Hippocampal formation (tissue), 2 donors: ENCODE measurements at places on chromosomes 6 and 20.

GRCh38 chr6:33414592-33415271 lies 3.2 kb downstream of the CUTA start:
- DNase-seq: no peak

DNA sequence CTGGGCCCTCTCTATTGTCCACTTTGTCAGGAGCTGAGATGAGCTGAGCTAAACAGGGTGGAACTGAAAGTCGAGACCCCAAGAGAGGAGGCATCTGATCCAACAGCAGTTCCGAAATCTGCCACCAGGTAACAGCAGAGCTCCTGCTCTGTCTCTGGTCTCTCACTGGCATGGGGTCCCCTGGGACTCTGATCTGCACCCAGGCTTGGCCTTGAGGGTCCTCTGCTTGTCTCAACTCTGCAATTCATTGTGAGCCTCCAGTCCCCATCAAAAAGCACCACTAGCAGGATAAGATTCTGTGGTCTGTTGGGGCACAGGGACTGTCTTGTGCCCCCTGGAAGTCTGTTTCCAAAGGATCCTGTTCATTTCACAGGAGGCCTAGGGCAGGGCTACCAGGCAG lies 62.5 kb upstream of the TOP1 start:
- DNase-seq: no peak

- no peak for DNase-seq
Measured at GRCh38 chr6:37354526-37355384, 972 bp downstream of the RNF8 start.

DNA sequence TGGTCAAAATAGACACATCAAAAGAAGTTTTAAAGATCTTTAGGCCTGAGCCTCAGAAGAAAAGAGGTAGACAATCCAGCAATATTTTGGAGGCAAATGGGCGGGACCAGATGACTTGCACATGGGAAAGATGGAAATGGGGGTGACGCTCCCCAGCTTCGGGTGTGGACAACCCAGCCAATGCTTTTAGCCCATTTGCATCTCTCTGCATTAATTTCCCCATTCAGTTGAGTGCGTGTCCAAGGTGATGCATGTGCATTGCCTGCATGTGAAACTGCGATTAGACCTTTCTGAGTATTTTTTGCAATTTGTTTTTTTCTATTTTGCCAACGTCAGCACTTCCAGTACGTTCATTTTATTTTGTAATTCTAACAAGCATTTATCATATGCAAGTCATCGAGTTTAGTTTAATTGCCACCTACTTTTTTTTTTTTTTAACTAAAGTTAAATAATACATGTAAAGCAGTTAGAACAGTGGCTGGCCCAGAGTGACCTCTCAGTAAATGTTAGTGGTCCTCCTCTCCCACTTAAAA lies 24.2 kb downstream of the PDRG1 start:
- DNase-seq: no peak
